RCC 7860 (cell line): ENCODE measurements at places on chromosomes 3 and 15.
A peak's percentile ranks its signal among the peaks of the same experiment; 100 is the strongest.

DNA sequence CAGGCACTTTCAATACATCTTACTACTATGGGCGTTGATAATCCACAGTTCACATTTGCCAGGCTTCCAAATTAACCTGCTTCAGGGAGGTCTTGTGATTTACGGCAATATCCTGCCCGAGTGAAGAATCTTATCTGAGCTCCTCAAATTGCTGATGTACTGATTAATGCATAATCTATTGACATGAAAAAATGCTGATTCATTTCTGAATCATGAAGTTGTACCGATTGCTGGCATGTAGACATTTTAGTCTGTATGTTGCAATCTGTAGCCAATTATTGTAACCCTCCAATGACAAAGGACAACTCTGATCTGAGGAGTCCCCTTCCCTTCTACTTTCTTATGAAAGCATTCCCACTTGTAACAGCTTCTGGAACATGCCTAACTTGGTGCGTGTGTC is 97.2 kb downstream of the SEC22A start:
- DNase-seq: peak; percentile 38

- no peak for DNase-seq
These were observed 36.9 kb upstream of the GOLGB1 start for GRCh38 chr3:121786485-121786884.

DNA sequence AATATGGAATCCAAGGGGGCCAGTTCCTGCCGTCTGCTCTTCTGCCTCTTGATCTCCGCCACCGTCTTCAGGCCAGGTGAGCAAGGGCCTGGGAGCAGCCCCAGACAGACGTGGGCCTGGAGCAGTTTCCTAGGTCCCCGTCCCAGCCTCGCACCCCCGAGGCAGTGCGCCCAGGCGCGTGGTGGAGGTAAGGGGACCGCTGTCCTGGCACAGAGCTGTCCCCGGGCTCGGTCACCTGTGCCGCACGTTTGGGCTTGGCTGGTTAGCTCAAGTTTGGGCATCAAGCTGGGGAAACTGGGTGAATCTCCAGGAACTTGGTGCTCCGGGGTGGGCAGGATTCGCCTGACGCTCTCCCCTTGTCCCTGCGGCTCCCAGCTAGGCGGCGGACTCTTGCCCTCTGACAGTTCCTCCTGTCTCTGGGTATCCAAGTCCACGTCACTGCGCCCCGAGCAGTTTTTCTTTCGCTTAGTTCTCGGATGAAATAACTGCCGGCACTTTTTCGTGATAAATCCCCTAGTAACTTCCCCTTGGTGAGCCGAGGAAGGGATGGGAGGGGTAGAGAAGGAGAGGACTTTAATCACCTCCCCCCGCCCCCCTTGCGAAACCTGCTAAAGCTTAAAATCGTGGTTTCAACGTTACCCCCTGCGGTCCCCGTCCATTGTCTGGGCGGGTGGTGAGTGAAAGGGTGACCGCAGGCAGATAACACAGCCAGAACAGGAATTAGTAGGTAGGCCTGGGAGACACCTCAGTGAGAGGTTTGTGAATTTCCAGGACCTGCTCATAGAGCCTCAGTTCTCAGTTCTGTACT is 901 bp downstream of the ALCAM start:
- DNase-seq: peak; percentile 81

GRCh38 chr3:33113772-33114621 is at the start of gene CRTAP:
Gene CRTAP (plus strand): TSS chr3:33114014. CDS start chr3:33114078, 64 bp downstream.
- DNase-seq: peak; percentile 83

DNA sequence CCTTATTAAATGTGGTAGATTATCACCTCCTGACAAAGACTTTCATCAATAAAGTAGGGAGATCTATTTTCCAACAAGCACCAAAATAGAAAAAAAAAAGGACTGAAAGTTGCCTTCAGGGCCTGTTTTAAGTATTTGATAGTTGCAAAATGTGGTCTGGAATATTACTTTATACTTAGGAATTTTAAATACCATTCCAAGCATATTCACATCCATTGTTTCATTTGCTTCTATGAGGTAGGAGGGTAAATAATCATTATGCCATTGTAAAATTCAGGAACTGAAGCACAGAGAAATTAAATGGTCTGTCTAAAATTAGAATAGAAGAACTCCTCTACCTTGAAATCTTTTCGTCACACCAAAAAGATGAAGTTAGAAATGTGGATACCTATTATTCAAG is 110.0 kb downstream of the TMCC1 start:
- DNase-seq: no peak

GRCh38 chr15:50676799-50677483 is 9.7 kb downstream of the TRPM7 start:
- DNase-seq: peak; percentile 80
